ENCODE measurements at places on chromosomes 13 and 19.

- DNase-seq = peak; percentile 40
Observed at GRCh38 chr13:31200637-31200971, 829 bp downstream of the B3GLCT start.

GRCh38 chr13:74570834-74571233 lies 436.6 kb upstream of the KLF12 start:
- DNase-seq = no peak

- DNase-seq = no peak
Observed at GRCh38 chr13:98856983-98857382, 104.5 kb upstream of the SLC15A1 start.

DNA sequence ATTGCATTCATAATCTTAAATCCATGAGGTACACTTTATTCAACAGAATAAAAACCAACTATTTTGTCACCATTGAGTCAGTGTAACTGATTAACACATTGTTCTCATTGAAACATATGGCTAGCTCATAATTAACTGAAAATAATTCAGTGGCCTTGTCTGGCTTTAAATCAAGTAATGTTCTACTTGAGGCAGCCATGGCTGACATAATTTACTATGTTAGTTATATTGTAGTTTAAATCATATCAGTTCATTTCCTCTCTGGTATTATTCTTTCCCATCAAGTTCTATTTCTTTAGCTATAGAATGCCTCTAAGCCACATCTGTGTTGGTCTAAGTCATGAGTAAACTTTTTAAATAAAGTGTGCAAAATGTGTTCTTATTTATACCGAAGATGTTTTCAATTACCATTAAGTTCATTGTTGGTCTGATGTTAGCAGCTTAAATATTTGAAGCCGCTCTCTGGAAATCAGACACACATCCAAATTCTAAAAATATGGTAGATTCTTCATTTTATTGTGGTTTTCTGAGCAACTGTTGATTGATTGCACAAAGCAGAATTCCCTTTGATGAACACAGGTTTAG lies 393.7 kb downstream of the GPC6 start:
- no peak for DNase-seq

DNA sequence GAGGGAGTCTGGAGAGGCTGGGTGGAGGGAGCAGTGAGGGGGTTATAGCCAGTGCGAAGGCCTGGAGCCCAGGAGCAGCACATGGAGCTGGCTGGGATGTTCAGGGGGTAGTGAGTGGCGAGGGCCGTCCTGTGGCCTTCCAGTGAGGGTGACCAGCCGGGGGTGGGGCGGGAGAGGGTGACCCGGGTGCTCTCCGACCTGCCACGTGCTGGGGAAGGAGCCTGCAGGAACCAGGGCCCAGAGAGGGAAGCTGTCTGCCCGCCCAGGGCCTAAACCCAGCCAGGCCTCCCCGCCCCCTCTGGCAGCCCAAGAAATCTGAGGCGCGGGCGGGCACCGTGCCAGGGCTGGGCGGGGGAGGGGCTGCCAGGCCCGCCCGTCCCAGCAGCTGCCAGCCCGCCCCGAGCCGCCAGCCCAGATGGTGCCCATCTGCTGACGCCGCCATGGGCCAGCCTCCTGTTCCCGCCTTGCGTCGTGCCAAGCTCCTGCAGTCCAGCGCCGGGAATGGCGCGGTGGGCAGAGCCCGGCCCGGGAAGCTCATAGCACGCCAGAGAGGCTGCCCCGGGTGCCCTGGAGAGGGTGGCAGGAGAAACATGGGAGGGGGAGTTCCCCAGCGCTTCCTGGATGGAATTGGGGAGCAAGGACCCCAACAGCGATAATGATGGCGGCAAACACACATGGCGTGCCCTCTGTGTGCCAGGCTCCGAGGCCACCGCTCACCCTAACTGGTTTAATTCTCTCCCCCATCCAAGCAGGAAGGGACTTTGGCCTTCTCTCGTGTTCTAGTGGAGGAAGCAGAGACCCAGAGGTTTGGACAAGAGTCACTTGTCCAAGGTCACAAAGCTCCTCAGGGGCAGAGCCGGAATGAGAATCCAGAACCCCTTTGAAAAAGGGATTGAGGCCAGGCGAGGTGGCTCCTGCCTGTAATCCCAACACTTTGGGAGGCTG lies 21.5 kb downstream of the NFIC start:
- no peak for DNase-seq

- no peak for DNase-seq
Observed at GRCh38 chr19:50412419-50412818, 6.3 kb upstream of the SPIB start.

- DNase-seq = no peak
Observed at GRCh38 chr13:107209824-107210722, 642.1 kb upstream of the ARGLU1 start.

GRCh38 chr19:34332027-34332760 lies 32.8 kb upstream of the GPI start:
- DNase-seq = no peak

DNA sequence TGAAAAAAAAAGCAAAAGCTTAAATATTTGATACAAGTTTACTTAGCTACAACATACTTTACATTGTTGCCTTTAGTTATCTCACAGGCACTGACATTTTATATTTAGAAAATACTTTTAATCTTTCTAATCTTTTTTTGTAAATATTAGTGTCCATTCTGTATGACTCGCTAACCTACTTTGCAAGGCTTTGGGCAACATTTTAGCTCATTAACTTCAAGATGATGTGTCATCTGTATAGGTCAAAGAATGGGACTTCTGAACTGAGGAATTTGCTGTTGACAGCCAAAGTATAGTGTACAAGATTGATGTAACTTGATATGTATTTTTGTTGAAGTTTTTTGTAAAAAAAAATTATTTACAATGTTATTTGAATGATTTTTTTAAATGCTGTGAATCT lies 2.7 kb upstream of the C1QTNF9 start:
- DNase-seq = no peak

DNA sequence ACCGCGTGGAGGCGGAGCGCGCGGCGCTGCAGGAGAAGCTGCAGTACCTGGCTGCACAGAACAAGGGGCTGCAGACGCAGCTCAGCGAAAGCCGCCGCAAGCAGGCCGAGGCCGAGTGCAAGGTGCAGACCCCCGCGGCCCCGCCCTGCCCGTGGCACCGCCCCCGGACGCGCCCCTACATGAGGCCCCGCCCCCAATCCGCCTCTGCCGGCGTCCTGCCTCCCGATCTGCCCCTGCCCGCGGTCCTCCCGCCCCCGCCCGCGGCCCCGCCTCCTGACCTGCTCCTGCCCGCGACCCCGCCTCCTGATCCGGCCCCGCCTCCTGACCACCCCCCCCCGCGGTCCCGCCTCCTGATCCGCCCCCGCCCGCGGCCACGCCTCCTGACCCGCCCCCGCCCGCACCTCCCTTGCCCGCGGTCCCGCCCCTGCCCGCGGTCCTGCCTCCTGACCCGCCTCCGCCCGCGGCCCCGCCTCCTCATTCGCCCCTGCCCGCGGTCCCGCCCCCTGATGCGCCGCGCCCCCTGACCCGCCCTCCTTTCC lies 11.7 kb downstream of the PRR36 start:
- peak; percentile 51 for DNase-seq

DNA sequence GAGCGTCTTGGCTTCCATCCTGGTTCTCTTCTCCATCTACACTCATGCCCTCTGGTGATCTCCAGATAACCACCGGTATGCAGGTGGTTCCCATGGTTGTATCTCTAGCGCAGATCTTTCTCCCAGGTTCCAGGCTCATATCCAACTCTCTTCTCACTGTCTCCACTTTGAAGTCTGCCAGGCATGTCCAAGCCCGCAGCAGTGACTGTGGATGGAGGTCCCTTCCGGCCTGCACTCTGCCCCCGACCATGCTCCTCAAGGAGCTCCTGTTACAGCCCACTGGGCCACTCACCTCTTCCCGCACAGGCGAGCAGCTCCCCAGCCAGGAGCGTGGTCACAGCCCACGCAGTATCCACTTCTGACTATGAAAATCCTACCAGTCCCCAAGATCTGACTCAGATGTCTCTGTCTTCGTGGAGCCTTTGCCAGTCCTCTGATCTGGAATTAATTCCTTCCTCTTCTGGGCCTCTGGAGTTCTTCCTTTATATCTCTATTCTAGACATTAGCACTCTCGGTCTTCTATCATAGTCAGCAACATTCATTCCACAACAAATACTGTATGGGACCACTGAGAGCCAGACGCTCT lies 100.2 kb downstream of the TEX26 start:
- DNase-seq = no peak

- no peak for DNase-seq
Observed at GRCh38 chr13:112330479-112331381, 45.4 kb upstream of the SPACA7 start.

DNA sequence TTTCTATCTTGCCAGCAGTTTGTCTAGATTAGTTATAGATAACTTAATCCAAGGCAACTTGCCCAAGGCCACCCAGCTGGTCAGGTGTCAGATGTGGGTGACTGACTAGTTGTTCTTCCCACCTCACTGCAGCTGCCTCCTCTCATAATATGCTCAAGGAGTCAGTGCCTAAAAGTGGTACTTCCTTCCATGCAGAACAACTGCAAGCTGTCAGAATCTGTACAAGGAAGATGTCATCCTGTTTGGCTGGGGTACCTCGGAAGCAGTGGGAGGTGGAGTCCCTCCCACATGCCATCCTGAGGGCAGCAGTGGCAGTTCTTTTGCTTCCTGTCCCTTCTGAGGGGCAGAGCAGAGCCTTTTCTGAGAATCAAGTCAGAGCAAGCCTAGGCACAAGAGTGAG lies 193.2 kb upstream of the RFC3 start:
- DNase-seq = no peak

Data from effector memory CD8-positive, alpha-beta T cell (primary cell).